Ascending aorta (tissue), 2 donors: ENCODE measurements at places on chromosomes 13 and 19. TPM values are rescaled to one million over a fixed set of nuclear protein-coding genes. Genes with fewer than 3 reads are reported as not detected.

The C3 gene
- total RNA-seq = 2,421 TPM

The CGB2 gene
- not detected for total RNA-seq

The PGLYRP1 gene
- total RNA-seq = not detected

The MEIOSIN gene
- not detected for total RNA-seq

- DNase-seq = no peak
- H3K36me3 ChIP-seq = no peaks in the 10 kb centered on the region
- no peak overlapping the region for H3K27ac ChIP-seq
- H3K4me1 ChIP-seq = peaks cover 9% of the 10 kb centered on the region
- no peaks in the 10 kb centered on the region for H3K27me3 ChIP-seq
- no peak overlapping the region for H3K4me3 ChIP-seq
Measured at GRCh38 chr13:99326012-99326411, 18.8 kb upstream of the GPR183 start.

DNA sequence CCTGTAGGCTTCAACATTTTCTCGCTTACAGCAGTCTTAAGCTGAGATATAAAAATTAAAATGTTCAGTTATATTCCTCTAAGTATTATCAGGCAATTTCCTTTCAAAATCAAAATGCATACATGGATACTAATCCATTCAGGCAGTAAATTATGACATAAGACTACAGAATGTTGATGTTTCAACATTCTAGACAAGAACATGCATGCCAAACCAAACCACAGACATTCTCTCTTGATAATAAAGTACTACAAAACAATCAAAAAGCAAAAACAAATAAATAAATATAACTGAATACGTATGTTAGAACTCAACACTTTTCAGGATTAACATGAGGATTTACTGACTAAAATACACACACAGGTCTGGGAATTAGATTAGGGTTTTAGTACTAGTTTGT, 7.7 kb downstream of the DIS3 start:
- peaks cover 90% of the 10 kb centered on the region for H3K36me3 ChIP-seq
- no peak for DNase-seq
- no peaks in the 10 kb centered on the region for H3K27me3 ChIP-seq
- no peak overlapping the region for H3K27ac ChIP-seq
- H3K4me1 ChIP-seq = no peaks in the 10 kb centered on the region

GRCh38 chr19:49690079-49690655, 749 bp upstream of the CPT1C start:
- no peak overlapping the region for H3K27ac ChIP-seq
- H3K36me3 ChIP-seq = peaks cover 14% of the 10 kb centered on the region
- H3K4me1 ChIP-seq = no peaks in the 10 kb centered on the region

GRCh38 chr19:36460046-36460445, 29.3 kb downstream of the ZNF566 start:
- peaks cover 22% of the 10 kb centered on the region for H3K36me3 ChIP-seq
- no peak overlapping the region for H3K4me3 ChIP-seq
- no peak for DNase-seq
- H3K27me3 ChIP-seq = no peaks in the 10 kb centered on the region
- no peak overlapping the region for H3K27ac ChIP-seq

GRCh38 chr19:11092181-11092538, 2.9 kb downstream of the LDLR start:
- H3K36me3 ChIP-seq = no peaks in the 10 kb centered on the region
- H3K4me1 ChIP-seq = peaks cover 58% of the 10 kb centered on the region
- no peak overlapping the region for H3K4me3 ChIP-seq
- H3K27me3 ChIP-seq = no peaks in the 10 kb centered on the region
- peak overlapping the region; percentile 99 for H3K27ac ChIP-seq

- peaks cover 27% of the 10 kb centered on the region for H3K36me3 ChIP-seq
- H3K4me3 ChIP-seq = no peak overlapping the region
- H3K27ac ChIP-seq = no peak overlapping the region
- H3K4me1 ChIP-seq = peaks cover 2% of the 10 kb centered on the region
- DNase-seq = no peak
- no peaks in the 10 kb centered on the region for H3K27me3 ChIP-seq
Measured at GRCh38 chr19:19524053-19524452, 4.7 kb upstream of the YJEFN3 start.

- no peak for DNase-seq
- H3K4me1 ChIP-seq = peaks cover 23% of the 10 kb centered on the region
- peaks cover 4% of the 10 kb centered on the region for H3K36me3 ChIP-seq
- no peak overlapping the region for H3K4me3 ChIP-seq
- no peaks in the 10 kb centered on the region for H3K27me3 ChIP-seq
Measured at GRCh38 chr19:10620786-10621185, 4.6 kb upstream of the SLC44A2 start.

GRCh38 chr19:20252613-20253012, 85.6 kb downstream of the ZNF486 start:
- no peaks in the 10 kb centered on the region for H3K4me1 ChIP-seq
- DNase-seq = no peak
- H3K27ac ChIP-seq = no peak overlapping the region
- no peaks in the 10 kb centered on the region for H3K36me3 ChIP-seq

- H3K36me3 ChIP-seq = peaks cover 28% of the 10 kb centered on the region
- peaks cover 24% of the 10 kb centered on the region for H3K4me1 ChIP-seq
- H3K4me3 ChIP-seq = peak overlapping the region; percentile 99
- no peak for DNase-seq
Measured at GRCh38 chr13:41458187-41458760, 924 bp downstream of the RGCC start.

DNA sequence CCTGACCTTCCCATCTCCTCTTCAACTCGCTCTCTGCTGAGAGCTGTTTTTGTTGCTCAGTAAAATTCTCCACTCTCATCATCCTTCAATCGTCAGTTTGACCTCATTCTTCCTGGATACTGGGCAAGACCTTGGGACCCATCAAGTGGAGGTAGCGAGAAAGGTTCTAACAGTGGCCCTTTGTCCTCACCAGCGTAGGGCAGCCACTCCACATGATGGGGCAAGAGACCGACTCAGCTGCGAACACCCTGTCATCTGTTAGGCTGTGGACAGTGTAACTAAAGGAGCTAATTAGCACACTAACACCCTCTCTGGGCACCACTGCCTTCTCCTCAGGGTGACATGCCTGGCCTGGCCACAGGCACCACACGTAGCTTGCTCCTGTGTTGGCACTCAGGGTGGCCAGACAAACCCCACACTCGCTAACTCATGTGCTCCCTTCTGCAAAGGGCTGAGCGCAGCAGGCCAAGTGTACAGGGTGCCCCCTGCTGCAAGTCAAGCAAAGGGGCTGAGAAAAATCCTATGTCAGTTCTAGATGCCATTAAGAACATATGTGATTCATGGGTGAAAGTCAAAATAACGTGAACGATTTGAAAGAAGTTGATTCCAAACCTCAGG, 1216.0 kb downstream of the SLITRK5 start:
- no peaks in the 10 kb centered on the region for H3K36me3 ChIP-seq
- DNase-seq = no peak
- no peaks in the 10 kb centered on the region for H3K27me3 ChIP-seq
- H3K4me1 ChIP-seq = no peaks in the 10 kb centered on the region
- H3K27ac ChIP-seq = no peak overlapping the region

DNA sequence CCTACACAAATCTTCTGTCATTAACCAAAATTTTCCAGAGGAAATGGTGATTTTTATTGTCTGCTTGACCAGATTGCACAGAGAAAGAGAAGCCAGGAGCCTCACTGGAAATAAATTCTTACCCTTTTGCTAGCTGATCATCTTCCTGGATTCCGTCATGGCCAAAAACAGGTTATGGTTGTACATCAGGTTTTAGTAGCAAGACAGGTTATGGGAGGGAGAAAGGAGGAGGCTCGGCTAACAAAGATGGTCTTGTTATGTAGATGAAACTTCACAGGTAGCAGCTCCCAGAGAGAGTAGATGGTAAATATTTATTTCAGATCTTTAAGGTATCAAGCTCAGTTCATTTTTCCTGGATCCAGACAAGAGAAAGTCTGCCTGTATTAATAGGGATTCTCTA, 19.7 kb upstream of the CEACAM3 start:
- H3K36me3 ChIP-seq = no peaks in the 10 kb centered on the region
- H3K27ac ChIP-seq = no peak overlapping the region
- no peak for DNase-seq
- H3K4me3 ChIP-seq = no peak overlapping the region

GRCh38 chr19:16200038-16201010, 2.6 kb downstream of the AP1M1 start:
- H3K27me3 ChIP-seq = no peaks in the 10 kb centered on the region
- peaks cover 3% of the 10 kb centered on the region for H3K4me1 ChIP-seq
- H3K27ac ChIP-seq = peak overlapping the region; percentile 32
- peaks cover 43% of the 10 kb centered on the region for H3K36me3 ChIP-seq

DNA sequence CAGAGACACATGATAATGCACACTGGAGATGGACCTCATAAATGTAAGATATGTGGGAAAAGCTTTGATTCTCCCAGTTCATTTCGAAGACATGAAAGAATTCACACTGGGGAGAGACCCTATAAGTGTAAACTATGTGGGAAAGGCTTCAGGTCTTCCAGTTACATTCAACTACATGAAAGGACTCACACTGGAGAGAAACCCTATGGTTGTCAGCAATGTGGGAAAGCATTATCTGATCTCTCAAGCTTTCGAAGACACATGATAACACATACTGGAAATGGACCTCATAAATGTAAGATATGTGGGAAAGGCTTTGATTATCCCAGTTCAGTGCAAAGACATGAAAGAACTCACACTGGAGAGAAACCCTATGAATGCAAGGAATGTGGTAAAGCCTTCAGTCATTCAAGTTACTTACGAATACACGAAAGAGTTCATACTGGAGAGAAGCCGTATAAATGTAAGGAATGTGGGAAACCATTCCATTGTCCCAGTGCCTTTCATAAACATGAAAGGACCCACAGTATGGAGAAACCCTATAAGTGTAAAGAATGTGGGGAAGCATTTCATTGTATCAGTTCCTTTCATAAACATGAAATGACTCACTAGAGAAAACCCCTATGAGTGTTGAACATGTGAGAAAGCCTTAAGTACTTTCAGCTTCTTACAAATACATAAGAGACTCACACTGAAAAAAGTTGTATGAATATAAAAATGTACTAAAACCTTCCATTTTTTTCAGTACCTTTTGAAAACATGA, 14.7 kb downstream of the ZNF441 start:
- no peaks in the 10 kb centered on the region for H3K27me3 ChIP-seq
- peak overlapping the region; percentile 7 for H3K4me3 ChIP-seq
- no peak for DNase-seq
- no peak overlapping the region for H3K27ac ChIP-seq

DNA sequence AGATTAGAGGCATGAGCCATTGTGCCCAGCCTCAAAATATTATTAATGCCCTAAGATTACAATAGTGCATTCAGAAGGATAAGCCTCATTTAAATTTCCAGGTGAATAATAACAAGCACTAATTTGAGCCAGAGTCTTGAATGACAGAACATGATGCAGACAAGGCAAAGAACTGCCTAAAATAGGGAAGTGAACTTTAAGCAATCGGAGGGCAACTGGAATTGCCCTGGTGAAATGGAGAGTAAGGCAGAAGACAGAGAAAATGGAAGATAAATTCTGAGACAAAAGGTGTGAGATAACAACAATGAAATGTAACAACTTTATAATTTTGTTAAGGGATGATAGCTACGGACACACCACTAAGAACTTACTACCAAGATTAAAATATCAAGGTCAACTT, 199.9 kb downstream of the DIAPH3 start:
- no peak overlapping the region for H3K4me3 ChIP-seq
- H3K27ac ChIP-seq = no peak overlapping the region
- H3K4me1 ChIP-seq = no peaks in the 10 kb centered on the region

- DNase-seq = no peak
- H3K27me3 ChIP-seq = no peaks in the 10 kb centered on the region
- no peak overlapping the region for H3K4me3 ChIP-seq
- no peak overlapping the region for H3K27ac ChIP-seq
- H3K36me3 ChIP-seq = peaks cover 5% of the 10 kb centered on the region
Measured at GRCh38 chr19:12596485-12596884, 14.1 kb downstream of the ZNF490 start.

DNA sequence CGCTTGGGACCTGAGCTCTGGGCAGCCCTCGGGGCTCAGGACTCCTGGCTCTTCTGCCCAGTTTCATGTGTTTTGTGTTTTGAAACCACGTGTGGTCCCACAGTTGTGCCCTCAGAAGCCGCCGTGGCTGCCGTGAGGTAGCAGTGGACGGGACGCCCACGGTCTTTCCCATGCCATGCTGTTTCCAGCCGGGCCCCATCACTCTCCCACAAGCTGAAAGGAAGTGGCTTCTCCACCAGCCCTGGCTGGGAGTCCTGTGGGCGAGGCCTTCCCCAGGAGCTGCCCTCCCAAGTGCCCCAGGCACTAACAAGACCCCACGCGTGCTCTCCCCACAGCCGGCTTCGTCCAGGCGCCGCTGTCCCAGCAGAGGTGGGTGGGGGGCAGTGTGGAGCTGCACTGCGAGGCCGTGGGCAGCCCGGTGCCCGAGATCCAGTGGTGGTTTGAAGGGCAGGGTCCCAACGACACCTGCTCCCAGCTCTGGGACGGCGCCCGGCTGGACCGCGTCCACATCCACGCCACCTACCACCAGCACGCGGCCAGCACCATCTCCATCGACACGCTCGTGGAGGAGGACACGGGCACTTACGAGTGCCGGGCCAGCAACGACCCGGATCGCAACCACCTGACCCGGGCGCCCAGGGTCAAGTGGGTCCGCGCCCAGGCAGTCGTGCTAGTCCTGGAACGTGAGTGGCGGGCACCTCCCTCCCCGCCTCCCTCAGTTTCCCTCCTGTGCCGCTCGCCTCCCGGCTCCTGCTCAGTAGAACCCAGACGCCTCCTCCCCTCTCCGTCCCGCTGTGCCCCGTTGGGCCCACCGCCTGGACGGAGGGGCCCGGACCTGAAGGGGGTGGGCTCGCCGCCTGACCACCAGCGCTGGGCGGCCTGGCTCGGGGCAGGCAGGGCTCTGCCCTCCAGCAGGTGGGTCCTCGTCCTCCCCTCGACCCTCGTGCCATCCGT, 5.3 kb downstream of the BSG start:
- H3K27me3 ChIP-seq = no peaks in the 10 kb centered on the region
- no peak overlapping the region for H3K4me3 ChIP-seq
- no peak overlapping the region for H3K27ac ChIP-seq
- no peak for DNase-seq

DNA sequence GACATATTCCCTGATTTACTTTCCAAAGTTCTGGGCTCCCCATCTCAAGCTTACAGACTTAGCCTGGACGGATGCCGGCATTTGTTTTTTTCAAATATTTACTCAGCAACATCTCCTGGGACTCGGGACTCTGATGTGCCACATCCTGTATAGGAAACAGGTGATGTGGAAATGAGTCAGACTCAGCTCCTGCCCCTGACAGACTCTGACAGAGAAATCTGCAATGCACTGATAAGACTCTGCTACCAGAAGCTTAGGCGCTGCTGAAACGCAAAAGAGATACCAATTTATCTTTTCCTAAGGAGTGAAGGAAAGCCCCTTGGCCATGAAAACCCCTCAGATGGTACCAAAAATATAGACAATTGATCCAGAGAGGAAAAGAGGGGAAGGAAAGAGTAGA, 16.2 kb downstream of the LAIR2 start:
- H3K4me1 ChIP-seq = no peaks in the 10 kb centered on the region
- H3K27me3 ChIP-seq = no peaks in the 10 kb centered on the region
- H3K27ac ChIP-seq = no peak overlapping the region

- no peaks in the 10 kb centered on the region for H3K27me3 ChIP-seq
- no peaks in the 10 kb centered on the region for H3K4me1 ChIP-seq
- no peaks in the 10 kb centered on the region for H3K36me3 ChIP-seq
- H3K27ac ChIP-seq = no peak overlapping the region
- no peak overlapping the region for H3K4me3 ChIP-seq
Measured at GRCh38 chr13:33869005-33869404, 51.1 kb downstream of the RFC3 start.
